ENCODE measurements at places on chromosomes 1 and 21.

- peak; percentile 64 for DNase-seq
Measured at GRCh38 chr1:171251042-171251951, 3.0 kb downstream of the FMO1 start.

DNA sequence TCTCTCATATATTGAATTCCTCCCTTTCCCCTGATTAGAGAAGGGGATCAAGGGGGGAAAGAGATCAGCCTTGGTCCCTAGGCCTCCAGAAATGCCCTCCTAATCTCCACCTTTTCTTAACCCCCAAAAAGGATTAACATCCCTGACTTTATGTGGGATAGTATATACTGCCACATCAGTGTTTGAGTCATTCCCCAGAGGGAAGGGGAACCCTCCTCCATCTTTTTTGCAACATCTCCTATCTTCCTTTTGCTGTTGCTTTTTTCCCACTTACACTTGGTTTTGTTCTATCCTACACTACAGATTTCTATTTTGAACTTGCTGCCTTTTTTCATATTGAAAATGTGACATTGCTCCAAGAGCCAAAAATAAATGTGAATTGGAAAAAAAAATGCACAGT is 65.4 kb upstream of the PODN start:
- DNase-seq = no peak

DNA sequence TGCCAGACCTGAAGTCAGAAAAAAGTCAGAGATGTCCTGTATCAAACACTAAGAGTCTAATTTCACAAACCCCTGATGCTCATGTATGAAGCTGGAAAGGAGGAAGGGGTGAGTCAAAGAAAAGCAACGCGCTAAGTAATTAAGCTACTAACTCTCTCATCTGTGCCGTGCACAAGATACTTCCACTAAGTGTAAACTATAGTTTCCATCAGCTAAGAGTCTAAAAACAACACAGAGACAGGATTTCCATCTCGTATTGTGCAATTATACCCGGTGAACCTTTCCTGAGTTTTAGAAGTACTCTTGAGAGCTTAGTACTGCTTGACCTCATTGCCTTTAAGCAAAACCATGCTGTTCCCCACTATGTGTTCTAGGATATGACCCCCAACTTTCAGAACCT is 19.0 kb downstream of the DNALI1 start:
- DNase-seq = no peak

- no peak for DNase-seq
Measured at GRCh38 chr1:150186789-150187559, 37.3 kb downstream of the PLEKHO1 start.

DNA sequence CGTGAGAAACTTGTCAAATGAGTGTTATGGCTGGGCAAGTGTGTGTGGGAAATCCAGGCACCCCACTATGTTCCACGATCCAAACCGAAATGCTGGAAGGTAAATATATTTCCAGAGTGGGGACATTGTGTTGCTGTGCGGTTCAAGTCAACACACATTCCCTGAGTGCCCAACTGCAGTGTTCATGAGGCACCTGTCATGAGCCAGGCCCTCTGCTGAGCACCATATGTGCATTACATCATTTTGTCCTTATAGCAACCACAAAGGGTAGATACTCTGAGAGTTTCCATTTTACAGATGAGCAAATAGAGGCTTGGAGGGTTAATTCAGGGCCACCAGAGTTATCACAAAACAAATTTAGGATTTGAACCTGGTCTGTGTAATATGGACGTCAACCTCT is 59.9 kb upstream of the SOD1 start:
- no peak for DNase-seq

GRCh38 chr1:28295936-28296335 is 32.9 kb upstream of the MED18 start:
- no peak for DNase-seq

DNA sequence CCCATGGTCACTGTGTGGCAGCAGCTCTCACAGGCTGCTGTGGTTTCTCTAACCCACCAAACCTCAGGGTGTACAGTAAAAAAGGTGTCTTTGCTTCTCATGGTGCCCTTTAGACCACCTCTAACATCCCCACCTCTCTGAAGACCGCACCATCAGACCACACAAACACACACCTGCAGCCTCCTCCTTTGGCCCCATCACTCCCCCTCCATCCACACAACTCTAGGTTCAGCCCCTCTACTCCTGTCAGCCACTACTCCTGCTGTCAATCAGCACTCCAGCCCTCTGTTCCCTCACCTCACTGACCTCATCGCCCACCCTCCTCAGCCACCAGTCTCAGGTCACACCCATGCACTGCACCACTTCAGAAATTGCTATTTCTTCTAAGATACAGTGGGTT is 7.5 kb downstream of the ZNF692 start:
- DNase-seq = no peak

DNA sequence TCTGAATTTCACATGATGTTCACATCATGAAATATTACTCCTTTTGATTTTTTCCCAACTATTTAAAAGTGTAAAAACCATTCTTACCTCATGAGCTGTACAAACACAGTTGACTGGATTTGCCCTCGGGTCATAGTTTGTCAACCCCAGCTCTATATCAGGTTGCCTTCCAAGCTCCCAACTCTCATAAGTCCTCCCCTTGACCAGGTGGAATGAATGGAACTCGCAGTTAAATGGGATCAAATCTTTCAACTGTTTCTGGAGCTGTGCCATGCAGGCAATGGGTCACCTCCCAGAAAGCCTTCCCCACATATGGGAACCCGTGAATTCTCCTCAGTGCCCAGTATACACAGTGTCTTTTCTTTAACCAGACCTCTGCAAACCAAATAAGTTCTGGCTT is 169.8 kb upstream of the FOXD3 start:
- DNase-seq = no peak

GRCh38 chr1:110503471-110503870 is 15.5 kb downstream of the KCNA10 start:
- DNase-seq = no peak

- no peak for DNase-seq
Measured at GRCh38 chr1:205693421-205693991, 13.2 kb upstream of the SLC45A3 start.

GRCh38 chr1:25033030-25033827 is 103.2 kb upstream of the RUNX3 start:
- DNase-seq = no peak

- no peak for DNase-seq
Measured at GRCh38 chr21:32599526-32599925, 12.7 kb downstream of the CFAP298 start.

GRCh38 chr1:50750021-50750619 is 209.9 kb downstream of the FAF1 start:
- no peak for DNase-seq

DNA sequence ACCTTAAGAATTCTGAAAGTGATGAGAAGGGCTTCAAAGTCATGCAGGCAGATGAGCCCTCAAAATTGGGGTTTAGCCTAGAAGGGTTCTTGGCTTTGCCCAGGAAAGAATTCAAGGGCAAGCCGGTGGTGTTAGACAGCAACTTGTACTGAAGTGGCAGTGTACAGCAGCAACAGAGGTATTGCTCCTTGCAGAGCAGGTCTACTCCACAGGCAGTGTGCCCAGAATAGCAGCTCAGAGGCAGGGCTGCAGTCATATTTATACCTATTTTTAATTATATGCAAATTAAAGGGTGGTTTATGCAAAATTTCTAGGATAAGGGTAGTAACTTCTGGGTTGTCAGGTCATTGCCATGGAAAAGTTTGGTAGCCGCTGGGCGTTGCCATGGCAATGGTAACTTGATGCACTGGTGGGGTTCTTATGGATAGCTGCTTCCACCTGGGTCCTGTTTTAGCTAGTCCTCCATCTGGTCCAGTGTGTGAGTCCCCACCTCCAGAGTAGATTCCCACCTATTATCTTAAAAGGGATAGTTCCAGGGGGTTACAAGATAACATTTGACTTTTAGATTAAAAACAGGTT is 57.9 kb upstream of the CR2 start:
- no peak for DNase-seq

DNA sequence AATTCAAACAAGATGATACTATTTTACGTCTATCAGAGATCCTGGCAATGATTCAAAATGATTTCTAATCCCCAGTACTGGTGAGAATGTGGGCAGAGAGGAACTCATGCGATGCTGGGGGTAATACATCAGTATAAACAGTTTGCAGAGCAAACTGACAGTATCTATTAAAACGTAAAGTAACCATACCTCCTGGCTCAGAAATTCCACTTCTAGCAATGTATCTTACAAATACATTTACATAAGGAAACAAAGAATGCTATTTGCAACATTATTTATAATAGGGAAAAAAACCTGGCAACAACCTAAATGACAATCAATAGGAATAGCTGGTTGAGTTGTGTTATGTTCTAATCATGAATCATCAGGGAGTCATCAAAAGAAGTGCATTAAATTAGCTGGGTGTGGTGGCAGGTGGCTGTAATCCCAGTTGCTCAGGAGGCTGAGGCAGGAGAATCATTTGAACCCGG is 15.9 kb downstream of the RCAN1 start:
- DNase-seq = no peak

DNA sequence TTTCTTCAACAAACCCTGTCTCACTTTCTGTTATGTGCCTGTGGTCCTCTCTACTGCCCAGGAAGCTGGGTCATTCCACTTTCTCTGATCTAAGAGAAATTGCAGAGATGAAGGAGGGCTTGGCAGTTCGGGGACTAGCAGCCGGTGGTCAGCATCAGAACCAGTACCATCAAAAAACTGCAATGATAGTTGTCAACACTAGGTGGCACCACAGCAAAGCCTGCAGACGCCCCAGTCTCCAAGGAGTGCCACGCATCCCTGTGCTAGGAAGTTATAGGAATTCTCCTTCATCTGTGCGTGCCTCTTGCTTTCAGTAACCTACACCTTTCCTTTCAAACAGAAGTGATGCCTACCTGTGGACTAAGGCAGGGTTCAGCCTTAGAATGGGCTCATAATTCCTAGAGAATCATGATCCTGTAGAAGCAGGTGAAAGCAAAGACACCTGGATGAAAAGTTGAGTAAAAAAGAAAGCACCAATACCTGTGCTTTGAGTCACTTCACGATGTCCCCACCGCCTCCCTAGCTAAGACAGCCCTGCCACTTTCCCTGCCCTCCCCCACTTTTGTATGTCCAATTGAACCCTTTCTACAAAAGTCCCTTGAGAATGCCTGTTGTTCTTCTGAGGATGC is 129.2 kb downstream of the ADAMTS1 start:
- peak; percentile 52 for DNase-seq

GRCh38 chr1:78383923-78384322 is 106.9 kb upstream of the PTGFR start:
- DNase-seq = no peak

DNA sequence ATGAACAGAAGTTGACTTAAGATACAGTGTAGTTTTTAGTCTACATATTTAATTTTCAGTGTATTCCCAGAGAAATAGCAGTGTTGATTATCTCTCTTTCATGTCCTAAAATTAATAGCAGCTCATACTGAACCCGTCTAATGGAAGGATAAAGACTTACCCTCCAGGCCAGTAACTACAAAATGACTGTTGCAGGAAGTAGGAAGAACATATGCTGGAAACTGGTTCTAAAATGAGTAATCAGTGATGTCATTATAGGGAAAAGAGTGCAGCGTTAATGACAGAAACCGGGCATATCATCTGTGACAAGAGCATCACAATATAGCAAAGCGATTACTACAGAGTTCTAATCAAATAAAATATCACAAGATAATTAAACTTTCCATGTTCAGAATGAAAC is 385.5 kb downstream of the SMYD3 start:
- DNase-seq = no peak

GRCh38 chr1:174736831-174737230 is 262.9 kb upstream of the CACYBP start:
- DNase-seq = no peak

- DNase-seq = no peak
Measured at GRCh38 chr21:25688275-25689155, 46.2 kb downstream of the ATP5PF start.

- DNase-seq = no peak
Measured at GRCh38 chr1:18166929-18167328, 59.3 kb downstream of the IGSF21 start.

GRCh38 chr1:101993710-101994109 is 3.0 kb downstream of the OLFM3 start:
- no peak for DNase-seq

DNA sequence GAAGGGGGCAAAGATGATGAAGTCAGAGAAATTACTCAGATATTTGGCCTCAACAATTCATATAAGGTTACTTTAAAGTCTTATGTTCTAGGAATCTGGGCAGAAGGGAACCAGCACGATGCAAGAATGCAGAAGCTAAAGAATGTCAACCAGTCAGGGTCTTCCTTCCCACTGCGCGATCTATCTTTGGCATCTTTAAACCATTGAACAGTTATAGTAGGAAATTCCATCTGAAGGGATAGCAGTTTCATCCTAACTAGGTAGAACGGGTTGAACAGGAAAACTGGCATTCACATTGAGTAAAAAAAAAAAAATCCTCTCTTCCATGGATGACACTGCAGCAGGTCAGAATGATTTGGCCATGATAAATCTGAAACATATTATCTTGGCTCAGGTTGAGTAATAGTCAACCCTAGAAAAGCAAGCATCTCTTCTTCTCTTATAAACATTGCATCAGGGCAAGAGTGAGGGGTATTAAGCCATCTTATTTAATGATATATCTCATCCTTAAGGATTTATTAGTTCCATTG is 6.3 kb downstream of the CRCT1 start:
- DNase-seq = no peak

- peak; percentile 44 for DNase-seq
Measured at GRCh38 chr1:61641578-61642336, 83.2 kb downstream of the TM2D1 start.

- DNase-seq = no peak
Measured at GRCh38 chr1:183871142-183871541, 66.2 kb downstream of the RGL1 start.

GRCh38 chr1:109296782-109297181 is 10.0 kb downstream of the MYBPHL start:
- DNase-seq = no peak

All from mesothelial cell of epicardium (in vitro differentiated cells).